Activated T-cell treated with anti-CD3 and anti-CD28 coated beads, Interleukin-2, amount 50 U/mL, for 72 hours (primary cell): ENCODE measurements at places on chromosomes 6 and 20. TPM values are rescaled to one million over a fixed set of nuclear protein-coding genes. Genes with fewer than 3 reads are reported as not detected.
A peak's percentile ranks its signal among the peaks of the same experiment; 100 is the strongest.

DNA sequence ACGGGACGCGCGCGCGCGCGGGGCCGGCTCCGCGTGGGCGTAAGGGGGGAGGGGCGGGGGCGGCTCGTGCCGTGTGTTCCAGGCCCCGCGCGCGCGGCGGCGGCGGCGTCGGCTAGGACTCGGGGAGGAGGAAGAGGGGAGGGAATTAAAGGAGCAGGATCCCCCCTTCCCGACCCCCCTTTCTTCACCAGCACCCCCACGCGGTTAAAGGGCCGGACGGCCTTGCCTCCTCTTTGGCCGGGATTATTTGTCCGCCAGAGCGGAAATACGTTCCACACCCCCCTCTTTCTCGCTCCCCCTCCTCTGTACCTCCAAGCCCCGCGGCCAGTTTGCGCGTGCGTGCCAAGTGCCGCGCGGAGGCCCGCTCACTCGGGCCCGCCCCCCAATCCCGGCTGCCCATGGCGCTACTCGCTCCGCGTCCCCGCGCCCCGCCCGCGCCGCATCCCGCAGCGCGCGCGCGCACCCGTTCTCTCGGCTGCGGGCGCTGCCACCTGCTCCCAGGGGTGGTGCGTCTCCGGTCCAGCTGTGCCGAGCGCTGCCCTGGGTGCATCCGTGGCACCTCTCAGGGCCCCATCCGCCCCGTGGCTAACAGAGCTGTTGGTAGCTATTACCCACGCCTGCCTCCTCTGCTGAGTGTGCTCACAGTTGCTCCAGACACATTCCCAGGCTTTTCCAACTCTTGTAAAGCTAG is at the start of gene ZBTB12:
ZBTB12 (minus strand) TSS at position 134 of the 691 bp plus-strand sequence. CDS start 781 bp downstream, outside the sequence.
- H3K36me3 ChIP-seq = no peaks in the 10 kb centered on the region
- peaks cover 32% of the 10 kb centered on the region for H3K4me1 ChIP-seq
- peak within 1 kb of the TSS; percentile 76 for H3K4me3 ChIP-seq
- H3K27me3 ChIP-seq = peaks cover 9% of the 10 kb centered on the region
- peak within 1 kb of the TSS; percentile 69 for H3K27ac ChIP-seq
- peak; percentile 88 for DNase-seq

SMLR1 gene
- total RNA-seq = not detected

DNA sequence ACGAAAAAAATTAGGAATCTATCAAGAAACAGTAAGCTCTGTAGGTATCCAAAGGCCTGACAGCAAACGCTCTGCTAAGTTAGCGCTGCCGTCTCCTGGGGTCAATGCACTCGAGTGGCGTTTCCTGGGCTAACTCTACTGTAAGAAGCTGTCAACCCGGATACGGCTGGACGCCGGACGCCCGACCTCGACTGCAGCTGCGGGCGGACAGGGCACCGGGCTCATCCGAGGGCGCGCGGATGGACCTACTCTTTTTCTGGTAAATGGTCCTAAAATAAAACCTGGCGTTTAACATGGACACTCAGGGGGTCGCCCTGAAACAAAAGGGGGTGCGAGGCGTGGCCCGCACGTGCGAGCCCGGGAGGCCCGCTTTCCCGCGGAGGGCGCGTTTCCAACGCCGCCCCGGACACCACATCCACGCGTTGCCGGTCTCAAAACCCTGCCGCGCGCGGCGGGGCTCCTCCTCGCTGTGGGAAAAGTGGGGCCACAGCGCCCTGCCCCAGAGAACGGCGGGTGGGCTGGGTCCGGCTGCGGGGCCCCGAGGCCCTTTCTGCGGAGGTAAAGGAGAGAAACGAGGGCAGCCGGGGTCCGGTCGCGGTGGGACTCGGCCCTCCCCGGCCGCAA is 537 bp downstream of the TCP1 start:
- peaks cover 71% of the 10 kb centered on the region for H3K4me1 ChIP-seq
- peak; percentile 46 for DNase-seq
- H3K27ac ChIP-seq = peak overlapping the region; percentile 97
- no peaks in the 10 kb centered on the region for H3K27me3 ChIP-seq
- peaks cover 44% of the 10 kb centered on the region for H3K36me3 ChIP-seq

DNA sequence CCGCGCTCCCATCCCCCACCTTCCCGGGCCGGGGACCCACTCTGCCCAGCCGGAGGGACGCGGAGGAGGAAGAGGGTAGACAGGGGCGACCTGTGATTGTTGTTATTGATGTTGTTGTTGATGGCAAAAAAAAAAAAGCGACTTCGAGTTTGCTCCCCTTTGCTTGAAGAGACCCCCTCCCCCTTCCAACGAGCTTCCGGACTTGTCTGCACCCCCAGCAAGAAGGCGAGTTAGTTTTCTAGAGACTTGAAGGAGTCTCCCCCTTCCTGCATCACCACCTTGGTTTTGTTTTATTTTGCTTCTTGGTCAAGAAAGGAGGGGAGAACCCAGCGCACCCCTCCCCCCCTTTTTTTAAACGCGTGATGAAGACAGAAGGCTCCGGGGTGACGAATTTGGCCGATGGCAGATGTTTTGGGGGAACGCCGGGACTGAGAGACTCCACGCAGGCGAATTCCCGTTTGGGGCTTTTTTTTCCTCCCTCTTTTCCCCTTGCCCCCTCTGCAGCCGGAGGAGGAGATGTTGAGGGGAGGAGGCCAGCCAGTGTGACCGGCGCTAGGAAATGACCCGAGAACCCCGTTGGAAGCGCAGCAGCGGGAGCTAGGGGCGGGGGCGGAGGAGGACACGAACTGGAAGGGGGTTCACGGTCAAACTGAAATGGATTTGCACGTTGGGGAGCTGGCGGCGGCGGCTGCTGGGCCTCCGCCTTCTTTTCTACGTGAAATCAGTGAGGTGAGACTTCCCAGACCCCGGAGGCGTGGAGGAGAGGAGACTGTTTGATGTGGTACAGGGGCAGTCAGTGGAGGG is 2.8 kb downstream of the SOX4 start:
- H3K27ac ChIP-seq = no peak overlapping the region
- peak; percentile 33 for DNase-seq
- peaks cover 52% of the 10 kb centered on the region for H3K27me3 ChIP-seq

PRDM13 gene
- total RNA-seq = not detected

DNA sequence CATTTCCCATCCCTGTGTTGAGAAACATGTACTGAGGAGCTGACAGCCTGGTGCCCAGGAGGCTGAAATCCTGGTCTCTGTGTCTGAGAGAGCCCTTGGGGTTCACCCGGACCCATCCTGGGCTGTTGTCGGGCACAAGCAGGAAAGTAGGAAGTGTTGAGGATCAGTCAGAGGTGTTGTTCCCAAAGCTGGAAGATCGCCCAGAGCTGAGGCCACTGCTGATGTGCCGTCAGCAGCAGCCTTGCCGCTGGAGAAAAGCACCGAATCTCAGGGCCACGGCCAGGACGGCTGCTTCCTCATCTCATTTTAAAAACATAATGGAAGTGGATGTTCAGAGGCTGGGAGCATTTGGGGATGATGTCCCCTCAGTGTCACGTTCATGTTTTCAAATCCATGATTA is 218.5 kb downstream of the UST start:
- no peaks in the 10 kb centered on the region for H3K36me3 ChIP-seq
- no peak overlapping the region for H3K4me3 ChIP-seq
- no peak overlapping the region for H3K27ac ChIP-seq
- H3K4me1 ChIP-seq = no peaks in the 10 kb centered on the region

NKAIN4 gene
- total RNA-seq = not detected

COL9A3 gene
- 0.46 TPM for total RNA-seq

DNA sequence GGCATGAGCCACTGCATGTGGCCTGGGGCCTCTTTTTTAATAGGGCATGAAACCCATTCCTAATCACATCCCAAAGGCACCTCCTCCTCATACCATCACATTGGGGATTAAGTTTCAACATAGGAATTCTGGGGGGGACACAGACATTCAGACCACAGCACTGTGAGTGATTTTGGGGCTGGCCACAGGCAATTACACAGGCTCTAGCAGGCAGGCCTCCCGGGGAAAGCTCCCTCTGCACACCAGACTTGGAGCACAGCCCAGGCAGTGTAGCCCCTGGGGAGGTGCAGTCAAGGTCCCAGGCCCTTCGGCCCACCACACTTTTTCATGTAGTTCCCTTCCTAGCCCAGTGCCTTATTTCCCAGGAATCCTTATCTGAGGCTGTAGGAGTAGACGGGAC is 5.5 kb downstream of the SFT2D1 start:
- H3K27ac ChIP-seq = no peak overlapping the region
- no peak for DNase-seq
- H3K36me3 ChIP-seq = peaks cover 14% of the 10 kb centered on the region
- peaks cover 36% of the 10 kb centered on the region for H3K4me1 ChIP-seq

NRN1 gene
- 2.5 TPM for total RNA-seq

GRCh38 chr6:128538763-128539162 is 18.4 kb upstream of the PTPRK start:
- H3K4me1 ChIP-seq = peaks cover 5% of the 10 kb centered on the region
- no peak overlapping the region for H3K4me3 ChIP-seq
- peaks cover 11% of the 10 kb centered on the region for H3K27me3 ChIP-seq

GRCh38 chr6:17839513-17840223 is 132.9 kb upstream of the NUP153 start:
- H3K4me3 ChIP-seq = no peak overlapping the region
- no peak for DNase-seq
- H3K27me3 ChIP-seq = peaks cover 10% of the 10 kb centered on the region
- no peaks in the 10 kb centered on the region for H3K4me1 ChIP-seq

DNA sequence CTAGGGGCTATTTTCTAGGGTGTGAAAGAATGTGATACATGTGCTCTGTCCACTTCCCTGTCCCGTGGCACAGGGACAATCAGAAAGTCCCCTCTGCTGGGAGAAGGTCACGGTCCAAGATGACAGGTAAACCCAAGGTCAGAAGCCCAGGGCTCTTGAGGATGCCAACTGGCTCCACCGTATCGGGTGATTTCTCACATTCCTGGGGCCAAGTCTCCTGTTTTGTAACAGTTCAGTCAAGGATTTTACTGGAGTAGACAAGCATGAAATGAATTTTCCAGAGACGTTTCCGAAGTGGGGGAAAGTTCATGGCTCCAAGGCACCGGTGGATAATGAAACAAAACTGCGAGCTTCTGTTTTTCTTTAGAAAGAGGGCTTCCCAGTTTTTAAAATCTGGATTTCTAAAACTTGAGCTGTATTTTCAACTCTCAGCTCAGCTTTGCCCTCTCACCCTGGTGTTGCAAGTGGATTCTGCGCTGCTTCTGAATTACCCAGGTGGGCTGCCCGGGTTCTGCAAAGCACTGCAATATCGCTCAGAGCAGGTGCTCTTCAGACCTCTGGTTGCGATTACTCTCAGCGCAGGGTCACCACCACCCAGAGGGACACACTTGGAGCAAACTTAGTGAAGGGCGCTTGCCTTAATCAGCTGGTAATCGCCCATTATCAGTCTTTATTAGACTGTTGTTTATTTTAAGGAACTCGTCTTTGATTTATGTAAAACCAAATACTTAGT is 64.4 kb upstream of the TMEM170B start:
- H3K4me1 ChIP-seq = peaks cover 4% of the 10 kb centered on the region
- peaks cover 29% of the 10 kb centered on the region for H3K27me3 ChIP-seq
- H3K36me3 ChIP-seq = no peaks in the 10 kb centered on the region
- DNase-seq = no peak
- no peak overlapping the region for H3K27ac ChIP-seq

- H3K4me1 ChIP-seq = no peaks in the 10 kb centered on the region
- no peak overlapping the region for H3K27ac ChIP-seq
- no peaks in the 10 kb centered on the region for H3K36me3 ChIP-seq
- no peaks in the 10 kb centered on the region for H3K27me3 ChIP-seq
Measured at GRCh38 chr20:7171911-7172310, 404.4 kb downstream of the BMP2 start.

BTN1A1 gene
- total RNA-seq = 0.10 TPM

DNA sequence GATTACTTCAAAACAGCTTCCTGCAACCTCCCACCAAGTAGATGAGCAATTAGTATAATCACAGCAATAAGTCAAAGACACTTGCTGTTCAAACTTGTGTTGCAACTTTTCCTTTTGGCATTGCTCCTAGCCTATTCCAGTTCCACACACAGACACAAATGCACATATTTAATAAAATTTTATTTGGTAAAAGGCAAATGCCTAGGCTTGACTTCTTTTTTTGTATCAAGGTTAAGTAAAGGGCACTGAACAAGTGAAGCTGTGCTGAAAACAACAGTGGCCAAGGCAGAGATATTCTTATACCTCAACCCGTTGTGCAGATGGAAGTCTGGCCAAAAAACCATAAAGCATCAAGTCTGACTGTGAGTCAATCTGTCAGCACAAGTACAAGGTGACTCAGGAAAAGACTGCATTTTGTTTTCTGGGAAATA is 708.4 kb upstream of the CITED2 start:
- no peak for DNase-seq
- no peaks in the 10 kb centered on the region for H3K4me1 ChIP-seq
- peaks cover 18% of the 10 kb centered on the region for H3K27me3 ChIP-seq
- no peak overlapping the region for H3K4me3 ChIP-seq
- no peaks in the 10 kb centered on the region for H3K36me3 ChIP-seq

GRCh38 chr20:52493171-52493721 is 301.7 kb upstream of the ZFP64 start:
- peaks cover 22% of the 10 kb centered on the region for H3K4me1 ChIP-seq
- H3K27me3 ChIP-seq = peaks cover 12% of the 10 kb centered on the region
- no peaks in the 10 kb centered on the region for H3K36me3 ChIP-seq

DNA sequence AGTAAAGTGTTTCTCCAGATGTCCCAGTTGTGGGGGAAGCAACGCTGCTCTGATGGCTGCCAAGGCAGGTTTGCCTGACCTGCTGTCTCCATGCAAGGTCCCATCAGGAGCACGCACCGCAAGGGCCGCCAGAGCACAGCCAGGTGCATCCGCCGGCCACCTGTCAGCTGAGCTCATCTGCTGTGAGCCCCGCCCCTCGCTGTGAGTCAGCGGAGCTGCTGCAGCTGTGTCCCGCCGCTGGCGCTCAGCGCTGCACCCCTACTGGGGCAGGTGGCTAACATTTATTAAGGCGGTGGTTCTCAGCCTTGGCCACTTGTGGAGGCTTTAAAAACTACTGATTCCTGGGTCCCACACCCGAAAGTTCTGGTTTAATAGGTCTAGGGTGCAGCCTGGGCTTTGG is 225.7 kb downstream of the UST start:
- H3K4me1 ChIP-seq = no peaks in the 10 kb centered on the region
- no peak overlapping the region for H3K4me3 ChIP-seq
- H3K36me3 ChIP-seq = no peaks in the 10 kb centered on the region
- H3K27me3 ChIP-seq = peaks cover 39% of the 10 kb centered on the region

- H3K27me3 ChIP-seq = no peaks in the 10 kb centered on the region
- no peaks in the 10 kb centered on the region for H3K36me3 ChIP-seq
- DNase-seq = no peak
- H3K4me3 ChIP-seq = no peak overlapping the region
- peaks cover 31% of the 10 kb centered on the region for H3K4me1 ChIP-seq
Measured at GRCh38 chr20:20664795-20665589, 47.5 kb downstream of the RALGAPA2 start.

COL9A1 gene
- not detected for total RNA-seq

DNA sequence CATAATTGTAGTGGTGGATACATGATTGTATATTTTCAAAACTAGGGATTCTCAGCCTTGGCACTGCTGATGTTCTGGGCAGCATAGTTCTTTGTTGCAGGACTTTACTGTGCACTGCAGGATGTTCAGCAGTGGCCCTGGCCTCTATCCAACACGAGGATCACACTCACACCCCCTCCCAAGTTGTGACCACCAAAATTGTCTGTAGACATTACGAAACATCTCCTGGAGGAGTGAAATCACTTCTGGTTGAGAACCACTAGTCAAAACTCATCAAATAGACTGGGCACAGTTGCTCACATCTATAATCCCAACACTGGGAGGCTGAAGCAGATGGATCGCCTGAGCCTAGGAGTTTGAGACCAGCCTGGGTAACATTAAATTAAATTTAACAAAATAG is 123.1 kb upstream of the CDYL start:
- no peak overlapping the region for H3K4me3 ChIP-seq
- peaks cover 49% of the 10 kb centered on the region for H3K27me3 ChIP-seq
- no peaks in the 10 kb centered on the region for H3K4me1 ChIP-seq
- no peak for DNase-seq
